ENCODE measurements at places on chromosomes 5 and 9. TPM values are rescaled to one million over a fixed set of nuclear protein-coding genes. Genes with fewer than 3 reads are reported as not detected.

Gene TEX10
- total RNA-seq = 32.8 TPM

Gene STOM
- total RNA-seq = 50.8 TPM

Gene IL13
- total RNA-seq = 2.4 TPM

Gene SLIT3
- total RNA-seq = 0.26 TPM

Gene TRPM6
- 0.19 TPM for total RNA-seq

Gene PDGFRB
- total RNA-seq = 0.26 TPM

Gene CRHBP
- total RNA-seq = 0.66 TPM

Gene ZNF883
- 0.76 TPM for total RNA-seq

Gene MYOT
- total RNA-seq = not detected

Gene SMIM33
- total RNA-seq = 0.54 TPM

Gene CCDC192
- not detected for total RNA-seq

Gene CDC25C
- 19.7 TPM for total RNA-seq

Gene PJA2
- 53.9 TPM for total RNA-seq

All from activated T-helper 17 cell treated with anti-CD3 and anti-CD28 coated beads, Interleukin-2, amount 50 U/mL, for 72 hours (primary cell).